Fibroblast of skin of abdomen (primary cell): ENCODE measurements at places on chromosomes 7 and 10.

DNA sequence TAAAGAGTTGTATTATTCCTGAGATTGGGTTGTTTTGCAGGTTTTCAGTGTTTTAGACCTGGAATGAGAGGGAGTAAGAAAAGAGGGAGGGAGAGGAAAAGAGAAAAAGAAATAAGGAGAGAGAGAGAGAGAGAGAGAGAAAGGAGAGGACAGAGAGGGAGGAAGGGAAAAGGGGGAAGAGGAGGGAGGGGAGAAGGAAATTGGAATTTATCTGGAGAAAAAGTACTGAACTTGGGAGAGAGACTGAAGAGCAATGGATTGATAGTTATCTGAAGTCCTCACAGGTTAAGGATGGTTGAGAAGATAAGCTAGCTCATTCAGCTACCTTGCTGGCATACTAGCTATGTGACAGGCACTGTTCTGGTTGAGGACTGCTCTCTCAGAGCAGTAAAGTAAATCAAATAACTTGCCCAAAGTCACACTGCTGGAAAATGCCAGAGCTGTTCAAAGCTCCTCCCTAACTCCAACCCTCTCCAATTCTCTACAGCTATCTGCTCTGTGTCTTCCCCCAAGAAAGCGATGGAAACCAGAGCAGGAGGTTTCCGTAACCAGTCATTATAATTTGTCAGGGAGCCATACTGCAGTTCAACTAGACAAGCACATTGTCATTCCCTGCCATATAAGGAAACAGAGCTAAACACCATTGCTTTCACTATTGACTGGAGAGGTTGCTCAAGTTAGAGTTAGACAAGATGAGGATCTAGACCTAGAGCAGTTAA is 10.7 kb downstream of the CALD1 start:
- peak; percentile 82 for DNase-seq

DNA sequence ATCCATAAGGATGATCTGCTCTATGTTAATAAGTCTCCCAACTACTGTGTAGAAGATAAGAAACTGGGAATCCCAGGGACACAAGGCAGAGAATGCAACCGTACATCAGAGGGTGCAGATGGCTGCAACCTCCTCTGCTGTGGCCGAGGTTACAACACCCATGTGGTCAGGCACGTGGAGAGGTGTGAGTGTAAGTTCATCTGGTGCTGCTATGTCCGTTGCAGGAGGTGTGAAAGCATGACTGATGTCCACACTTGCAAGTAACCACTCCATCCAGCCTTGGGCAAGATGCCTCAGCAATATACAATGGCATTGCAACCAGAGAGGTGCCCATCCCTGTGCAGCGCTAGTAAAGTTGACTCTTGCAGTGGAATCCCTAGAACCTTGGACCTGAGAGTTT is 10.3 kb downstream of the WNT16 start:
- DNase-seq, result no peak

GRCh38 chr10:113331961-113332360 is 220.9 kb upstream of the HABP2 start:
- DNase-seq, result peak; percentile 60

GRCh38 chr7:47587976-47588375 is 6.1 kb upstream of the TNS3 start:
- no peak for DNase-seq

GRCh38 chr10:33869028-33869427 is 534.6 kb upstream of the NRP1 start:
- DNase-seq, result peak; percentile 34

DNA sequence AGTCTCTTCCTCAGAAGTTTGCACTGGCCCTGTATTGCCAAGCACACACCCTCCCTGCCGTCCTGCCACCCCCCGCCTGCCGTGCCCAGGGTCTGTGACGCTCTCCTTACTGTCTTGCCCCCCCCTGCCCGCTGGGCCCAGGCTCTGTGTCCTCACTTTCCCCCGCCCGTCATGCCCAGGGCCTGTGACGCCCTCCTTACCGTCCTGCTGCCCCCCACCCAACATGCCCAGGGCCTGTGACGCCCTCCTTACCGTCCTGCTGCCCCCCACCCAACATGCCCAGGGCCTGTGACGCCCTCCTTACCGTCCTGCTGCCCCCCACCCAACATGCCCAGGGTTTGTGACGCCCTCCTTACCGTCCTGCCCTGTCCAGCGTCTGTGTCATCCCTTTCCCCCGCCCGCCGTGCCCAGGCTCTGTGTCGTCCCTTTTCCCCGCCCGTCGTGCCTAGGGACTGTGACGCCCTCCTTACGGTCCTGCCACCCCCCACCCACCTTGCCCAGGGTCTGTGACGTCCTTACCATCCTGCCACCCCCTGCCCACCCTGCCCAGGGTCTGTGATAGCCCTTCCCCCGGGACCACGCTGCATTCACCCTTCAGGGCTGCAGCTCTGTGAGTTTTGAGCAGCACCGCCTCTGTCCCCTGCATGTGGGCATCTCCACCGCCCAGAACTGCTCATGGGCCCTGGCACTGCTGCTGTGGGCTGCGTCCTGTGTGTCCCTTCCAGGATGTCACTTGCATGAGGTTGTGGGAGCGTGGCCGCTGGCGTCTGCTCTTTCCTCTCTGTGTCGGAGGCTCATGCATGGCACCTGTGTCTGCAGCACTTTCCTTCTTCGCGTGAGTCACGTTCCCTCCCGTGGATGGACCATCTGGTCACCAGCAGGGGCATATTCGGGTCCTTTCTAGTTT is 19.3 kb upstream of the PRKAR1B start:
- no peak for DNase-seq

- no peak for DNase-seq
Observed at GRCh38 chr10:78328592-78329404, 295.1 kb downstream of the RPS24 start.

DNA sequence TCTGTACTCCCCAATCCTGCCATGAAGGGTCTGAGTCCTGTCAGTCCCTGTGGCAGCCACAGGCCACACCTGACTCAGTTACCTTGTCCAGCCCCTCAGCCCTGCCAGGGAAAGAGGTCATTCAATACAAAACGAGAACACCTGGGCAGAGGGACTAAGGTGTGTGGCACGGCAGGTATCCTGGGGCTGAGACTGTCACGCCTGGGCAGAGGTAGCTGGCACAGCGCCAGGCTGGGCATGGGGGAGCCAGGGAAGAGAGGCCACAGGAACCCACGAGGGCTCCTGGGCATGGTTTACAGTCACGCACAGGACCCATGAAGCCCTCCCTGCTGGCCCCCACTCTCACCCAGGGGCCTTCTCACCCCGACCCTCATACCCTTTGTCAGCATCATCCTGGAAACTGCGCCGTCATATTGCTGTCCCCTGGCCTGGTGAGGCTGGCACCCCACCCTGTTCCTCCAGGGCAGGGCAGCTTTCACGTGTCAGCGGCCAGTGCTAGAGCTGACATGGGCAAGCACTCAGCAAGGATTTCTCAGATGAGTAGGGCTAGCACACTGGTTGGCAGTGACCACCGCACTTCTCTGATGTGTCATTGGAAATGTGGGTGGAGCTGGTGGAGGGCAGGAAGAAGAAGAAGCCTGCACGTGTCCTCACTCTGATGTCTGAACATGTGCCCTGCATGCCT is 42.7 kb downstream of the LRRC18 start:
- DNase-seq, result no peak

- peak; percentile 76 for DNase-seq
Observed at GRCh38 chr10:119655566-119656001, 4.4 kb downstream of the BAG3 start.

DNA sequence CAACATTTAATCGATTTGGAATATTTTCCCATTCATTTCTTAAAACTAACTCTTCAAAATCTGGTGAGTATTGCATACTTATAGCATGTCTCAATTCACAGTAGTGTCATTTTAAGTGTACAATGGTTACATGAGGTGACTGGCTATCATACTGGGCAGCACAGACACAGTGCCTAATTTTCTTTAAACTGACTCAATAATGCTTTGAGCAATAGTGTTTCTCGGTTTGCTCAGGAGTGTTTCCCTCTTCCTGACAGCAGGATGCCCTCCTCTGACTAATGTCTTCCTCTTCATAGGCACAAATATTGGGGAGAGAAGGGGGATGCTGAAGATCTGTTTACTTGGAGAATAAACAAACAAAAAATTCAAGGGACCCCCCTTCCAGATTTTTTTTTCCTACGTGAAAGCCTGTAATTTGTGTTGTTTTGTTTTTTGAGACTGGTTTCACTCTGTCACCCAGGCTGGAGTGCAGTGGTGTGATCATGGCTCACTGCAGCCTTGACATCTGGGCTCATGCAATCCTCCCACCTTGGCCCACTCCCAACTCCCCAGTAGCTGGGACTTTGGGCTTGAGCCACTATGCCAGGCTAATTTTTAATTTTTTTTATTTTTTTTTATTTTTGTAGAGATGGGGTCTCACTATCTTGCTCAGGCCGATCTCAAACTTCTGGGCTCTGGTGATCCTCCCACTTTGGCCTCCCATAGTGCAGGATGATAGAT is 2.2 kb downstream of the MRC1 start:
- no peak for DNase-seq

- DNase-seq, result peak; percentile 59
Observed at GRCh38 chr10:119680050-119680449, 28.9 kb downstream of the BAG3 start.

- DNase-seq, result no peak
Observed at GRCh38 chr7:71429083-71429482, 297.1 kb downstream of the GALNT17 start.

GRCh38 chr10:69051710-69052487 is 36.0 kb upstream of the SRGN start:
- DNase-seq, result no peak

DNA sequence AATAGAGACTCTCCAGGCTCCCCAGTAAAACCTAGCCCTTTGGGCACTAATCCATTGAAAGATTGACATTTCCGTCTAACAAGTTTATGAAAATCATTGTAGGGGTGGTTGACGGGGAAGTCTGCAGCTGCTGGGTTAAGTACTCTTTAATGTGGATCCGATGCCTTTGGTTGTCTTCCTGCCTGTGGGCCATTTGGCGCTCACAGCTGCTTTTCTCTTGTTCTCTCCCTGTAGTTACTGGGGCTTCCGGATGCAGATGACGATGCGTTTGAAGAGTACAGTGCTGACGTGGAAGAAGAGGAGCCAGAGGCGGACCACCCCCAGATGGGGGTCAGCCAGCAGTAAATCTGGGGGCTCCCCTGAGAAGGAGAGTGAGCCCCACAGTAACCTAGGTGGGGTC is 22.4 kb downstream of the MTURN start:
- DNase-seq, result no peak

DNA sequence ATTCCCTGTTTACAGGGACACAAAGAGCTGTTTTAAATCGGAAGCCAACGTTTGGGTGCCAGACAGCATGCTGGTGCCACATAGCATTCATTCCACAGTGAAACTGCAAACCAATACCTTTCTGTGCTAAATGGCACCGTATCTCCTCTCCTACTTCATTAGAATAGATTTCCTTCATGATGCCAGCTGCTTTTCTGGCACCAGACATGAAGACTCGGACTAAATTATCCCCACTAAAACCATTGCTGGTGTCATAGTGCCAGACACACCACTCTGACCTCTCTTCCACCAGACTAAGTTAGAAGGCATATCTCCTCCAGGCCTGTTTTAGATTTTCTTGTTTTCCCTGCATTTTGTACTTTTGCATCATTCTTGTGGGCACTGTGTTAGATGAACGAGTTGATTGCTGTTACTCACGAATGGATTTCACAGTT is 155.1 kb downstream of the ETV1 start:
- no peak for DNase-seq

GRCh38 chr7:25240340-25240739 is 12.1 kb upstream of the NPVF start:
- DNase-seq, result no peak

DNA sequence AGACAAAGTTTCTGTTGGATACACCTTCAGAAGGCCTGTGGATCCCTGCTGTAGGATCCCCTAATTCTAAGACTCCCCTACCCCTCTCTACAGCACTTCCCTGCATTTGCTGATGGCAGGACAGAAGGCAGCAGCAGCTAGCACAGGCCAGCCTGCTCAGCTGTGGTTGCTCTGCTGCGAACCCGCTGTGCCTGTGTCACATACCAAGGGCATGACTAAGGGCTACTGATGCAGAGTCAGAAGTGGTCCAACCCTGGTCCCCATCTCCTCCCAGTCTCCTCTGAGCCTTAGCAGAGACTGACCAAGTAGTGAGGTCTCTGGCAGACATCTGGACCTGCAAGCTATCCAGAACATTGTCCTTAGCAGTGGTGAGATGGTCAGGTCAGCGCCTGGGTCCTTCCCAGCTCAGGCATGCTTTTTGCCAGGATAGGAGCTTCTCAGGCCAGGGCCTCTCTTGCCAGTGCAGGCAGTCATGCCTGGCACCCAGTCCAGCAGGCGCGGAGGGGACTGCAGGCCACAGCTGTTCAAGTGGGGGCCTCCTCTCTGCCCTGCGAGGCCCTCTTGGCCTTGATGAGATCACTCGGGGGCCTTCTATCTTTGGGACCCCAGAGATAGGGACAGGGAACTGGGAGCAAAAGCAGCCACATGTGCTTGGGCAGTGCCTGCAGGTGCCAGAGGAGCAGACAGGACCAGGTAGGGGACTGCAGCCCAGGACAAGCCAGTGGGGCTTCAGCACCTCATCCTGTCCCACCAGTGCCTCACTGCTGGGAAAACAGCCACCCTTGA is 146.4 kb downstream of the ZNF248 start:
- no peak for DNase-seq

- DNase-seq, result no peak
Observed at GRCh38 chr10:71553432-71553831, 156.7 kb downstream of the CDH23 start.

DNA sequence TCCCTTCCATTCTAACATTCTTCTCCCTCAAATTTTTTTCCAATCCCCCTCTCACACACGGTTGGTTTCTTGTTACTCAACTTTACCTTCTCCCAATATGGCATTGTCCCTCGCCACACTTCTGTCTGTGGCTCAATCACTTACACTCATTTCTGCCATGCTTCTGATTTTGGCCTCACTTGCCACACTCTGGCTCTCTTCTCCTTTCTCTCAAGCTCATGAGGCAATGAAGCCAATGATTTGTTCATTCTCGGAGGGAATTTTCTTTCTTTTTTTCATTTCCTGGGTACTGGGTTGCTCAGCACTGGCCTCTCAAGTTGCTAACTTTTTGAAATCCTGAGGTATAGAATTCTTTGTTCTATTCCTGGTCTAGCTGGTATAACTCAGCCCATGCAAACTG is 4.0 kb upstream of the MYOZ1 start:
- no peak for DNase-seq

DNA sequence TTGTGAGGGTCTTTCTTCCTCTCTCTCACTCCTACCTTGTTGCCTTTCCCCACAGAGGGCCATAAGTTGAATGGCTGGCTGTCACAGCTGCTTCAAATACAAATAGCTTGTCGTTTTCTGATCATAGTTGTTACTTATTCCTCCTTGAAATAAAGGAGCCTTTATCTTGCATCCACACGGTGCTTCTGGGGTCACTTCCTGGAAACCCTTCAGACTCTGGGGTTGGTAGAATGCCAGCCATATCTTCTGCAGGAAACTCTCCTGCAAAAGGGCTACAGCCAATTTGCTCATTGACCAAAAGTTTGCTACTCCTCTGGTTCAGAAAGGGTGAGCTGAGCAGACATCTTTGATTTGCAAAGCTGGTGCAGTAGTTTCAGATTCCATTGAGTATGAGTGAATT is 70.4 kb downstream of the FAM185A start:
- no peak for DNase-seq
